T-helper 17 cell (primary cell): ENCODE measurements at places on chromosomes 6 and 20. TPM values are rescaled to one million over a fixed set of nuclear protein-coding genes. Genes with fewer than 3 reads are reported as not detected.

Gene BCAS1
- total RNA-seq, result 0.27 TPM

Gene TRIM15
- total RNA-seq, result not detected

Gene ULBP2
- 2.8 TPM for total RNA-seq

- peaks cover 9% of the 10 kb centered on the region for H3K36me3 ChIP-seq
- peaks cover 28% of the 10 kb centered on the region for H3K4me1 ChIP-seq
- peak overlapping the region; percentile 89 for H3K27ac ChIP-seq
- peak; percentile 27 for DNase-seq
Observed at GRCh38 chr6:105981002-105981887, 104.9 kb upstream of the PRDM1 start.

- H3K4me1 ChIP-seq, result no peaks in the 10 kb centered on the region
- peaks cover 6% of the 10 kb centered on the region for H3K27me3 ChIP-seq
- DNase-seq, result no peak
- no peak overlapping the region for H3K27ac ChIP-seq
- no peak overlapping the region for H3K4me3 ChIP-seq
Observed at GRCh38 chr6:128415387-128415786, 105.0 kb downstream of the PTPRK start.

GRCh38 chr6:125299257-125299656 lies 2.5 kb downstream of the HDDC2 start:
- no peak overlapping the region for H3K4me3 ChIP-seq
- H3K36me3 ChIP-seq, result peaks cover 17% of the 10 kb centered on the region
- no peaks in the 10 kb centered on the region for H3K27me3 ChIP-seq
- peaks cover 55% of the 10 kb centered on the region for H3K4me1 ChIP-seq
- peak overlapping the region; percentile 91 for H3K27ac ChIP-seq
